ENCODE measurements at places on chromosomes 6 and 20.

DNA sequence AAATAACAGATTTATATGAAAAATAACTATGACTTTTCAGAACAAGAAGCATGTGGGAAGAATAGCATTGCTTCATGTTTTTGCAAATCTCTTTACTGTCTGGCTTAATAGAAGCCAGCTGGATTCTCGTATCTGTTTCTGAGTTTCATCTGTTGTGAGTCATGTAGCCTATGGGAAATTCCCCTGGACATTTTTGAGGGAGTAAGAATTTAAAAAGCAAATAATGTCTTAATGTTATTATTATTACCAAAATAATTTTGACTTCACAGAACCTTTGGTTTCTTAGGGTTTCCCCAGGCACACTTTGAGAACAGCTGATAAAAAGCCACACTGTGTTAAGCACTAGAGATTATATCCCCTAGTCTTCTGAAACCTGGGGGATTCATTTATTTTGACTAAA, 75.8 kb downstream of the SYCP2L start:
- no peak for DNase-seq

DNA sequence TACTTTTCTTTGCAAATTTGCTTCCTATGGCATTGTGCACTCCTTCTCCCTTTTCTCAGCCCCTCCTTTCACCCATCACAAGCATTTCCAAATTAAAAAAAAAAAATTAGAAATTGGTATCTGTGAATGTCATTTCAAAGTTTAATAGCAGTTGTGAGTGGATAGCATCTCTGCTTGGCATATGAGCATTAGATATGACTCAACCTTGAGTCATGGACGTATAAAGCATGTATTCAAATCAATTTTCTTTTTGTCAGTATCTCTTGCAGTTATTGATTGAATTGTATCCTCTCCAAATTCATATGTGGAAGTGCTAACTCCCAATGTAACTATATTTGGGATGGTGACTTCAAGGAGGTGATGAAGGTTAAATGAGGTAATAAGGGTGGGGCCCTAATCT, 60.1 kb upstream of the MAP3K7 start:
- no peak for DNase-seq

GRCh38 chr6:9408402-9409117, 973.2 kb upstream of the SLC35B3 start:
- DNase-seq, result no peak

- DNase-seq, result no peak
These were observed 2.1 kb downstream of the EGFL8 start for GRCh38 chr6:32166411-32167061.

GRCh38 chr20:17889226-17889625, 79.4 kb downstream of the SNX5 start:
- no peak for DNase-seq

DNA sequence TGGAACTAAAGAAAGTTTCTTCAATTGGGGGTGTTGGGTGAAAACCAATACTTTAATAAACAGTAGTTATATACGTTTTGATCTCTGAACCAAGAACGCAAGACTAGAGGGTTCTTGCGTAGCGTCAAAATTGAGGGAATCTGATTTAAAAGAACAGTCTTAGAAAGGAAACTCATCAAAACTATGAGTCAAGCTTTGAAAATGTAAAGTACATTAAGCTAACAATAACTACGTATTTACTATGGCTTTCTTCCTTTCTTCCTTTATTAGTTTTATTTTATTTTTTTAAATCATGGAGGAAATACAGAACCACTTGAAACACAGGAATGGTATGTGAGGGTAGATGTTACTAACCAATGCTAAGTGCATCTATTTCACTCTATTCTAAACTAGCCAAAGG, 287.0 kb upstream of the RSPO3 start:
- DNase-seq, result no peak
